Kidney (tissue), 22 donors: ENCODE measurements at places on chromosomes 1 and 21. TPM values are rescaled to one million over a fixed set of nuclear protein-coding genes. Genes with fewer than 3 reads are reported as not detected.

DNA sequence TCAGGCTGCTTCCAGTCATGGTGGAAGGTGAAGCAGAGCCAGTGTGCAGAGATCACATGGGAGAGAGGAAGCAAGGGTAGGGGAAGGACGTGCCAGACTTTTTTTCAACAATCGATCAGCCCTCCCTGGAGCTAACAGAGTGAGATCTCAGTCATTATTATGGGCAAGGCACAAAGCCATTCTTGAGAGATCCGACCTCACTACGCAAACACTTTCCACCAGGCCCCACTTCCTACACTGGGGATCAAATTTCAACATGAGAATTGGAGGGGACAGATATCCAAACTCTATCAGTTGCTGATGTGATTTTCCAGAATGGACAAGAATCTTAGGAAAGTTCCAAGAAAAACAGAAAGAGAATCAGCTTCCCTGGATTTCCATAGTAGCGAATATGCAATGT, 60.5 kb downstream of the BACE2 start:
- no peaks in the 10 kb centered on the region for H3K27me3 ChIP-seq
- no peak for DNase-seq
- H3K4me1 ChIP-seq, result no peaks in the 10 kb centered on the region
- peaks cover 3% of the 10 kb centered on the region for H3K36me3 ChIP-seq
- no peak overlapping the region for H3K4me3 ChIP-seq
- no peak overlapping the region for H3K27ac ChIP-seq

DNA sequence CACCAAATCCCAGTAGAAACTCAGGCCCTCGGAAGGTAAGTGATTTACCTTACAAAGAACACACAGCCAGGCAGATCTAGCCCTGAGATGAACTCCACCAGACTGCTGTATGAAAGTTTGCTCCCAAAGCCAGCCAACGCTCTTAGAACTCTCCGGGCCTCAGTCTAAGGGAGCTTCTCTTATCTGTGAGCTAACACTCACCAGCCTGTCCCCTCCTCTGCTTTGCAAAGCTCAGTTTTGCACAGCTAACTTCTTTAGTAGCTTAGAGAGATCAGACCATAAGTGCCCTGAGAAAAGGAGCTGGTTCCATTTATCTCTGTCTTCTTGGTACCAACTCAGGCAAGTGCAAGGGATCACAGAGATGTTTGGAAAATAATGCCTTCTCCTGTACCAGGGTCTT, 195.8 kb upstream of the JUN start:
- H3K27ac ChIP-seq, result no peak overlapping the region
- no peaks in the 10 kb centered on the region for H3K4me1 ChIP-seq
- no peak for DNase-seq
- H3K4me3 ChIP-seq, result no peak overlapping the region
- H3K27me3 ChIP-seq, result no peaks in the 10 kb centered on the region

DNA sequence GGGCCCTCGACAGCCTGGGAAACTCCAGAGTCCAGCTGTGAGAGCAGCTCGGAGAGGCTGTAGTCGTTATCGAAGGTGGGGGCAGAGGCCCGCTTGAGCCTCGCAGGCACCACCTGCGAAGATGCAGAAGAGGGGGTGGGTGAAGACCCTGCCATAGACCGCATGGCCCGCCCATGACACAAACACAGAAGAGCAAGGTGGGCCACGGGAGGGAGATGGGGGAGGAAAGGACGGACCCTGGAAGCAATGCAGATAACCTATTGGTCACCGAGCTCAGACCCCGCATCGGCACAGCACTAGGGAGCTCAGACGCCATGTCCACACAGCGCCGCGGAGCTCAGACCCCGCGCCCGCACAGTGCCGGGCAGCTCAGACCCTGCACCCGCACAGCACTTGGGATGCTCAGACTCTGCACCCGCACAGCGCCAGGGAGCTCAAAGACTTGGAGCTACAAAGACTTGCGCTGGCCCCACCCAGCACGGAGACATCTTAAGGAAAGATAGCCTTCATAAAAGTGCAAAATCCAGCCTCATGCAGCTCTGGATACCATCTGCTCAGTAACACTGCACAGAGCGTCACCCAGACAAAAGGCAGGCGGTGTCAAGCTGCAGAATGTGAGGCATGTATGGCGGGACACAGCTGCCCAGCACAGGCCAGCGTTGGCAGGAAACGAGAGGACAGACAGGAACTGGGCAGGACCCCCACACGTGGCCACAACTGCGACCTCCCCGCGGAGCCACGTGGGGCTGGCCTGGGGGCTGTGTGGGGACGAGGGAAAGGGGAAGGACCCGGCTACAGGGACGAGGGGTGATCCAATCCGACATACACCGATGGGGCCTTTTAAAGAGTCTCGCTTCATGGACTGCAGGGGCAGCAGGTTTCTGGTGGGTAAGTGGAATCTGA, 22.6 kb downstream of the RIPK4 start:
- H3K36me3 ChIP-seq, result peaks cover 35% of the 10 kb centered on the region
- no peak overlapping the region for H3K4me3 ChIP-seq
- no peak overlapping the region for H3K27ac ChIP-seq
- no peak for DNase-seq
- peaks cover 2% of the 10 kb centered on the region for H3K4me1 ChIP-seq

GRCh38 chr1:106080608-106081325, 975.7 kb upstream of the PRMT6 start:
- H3K4me1 ChIP-seq, result no peaks in the 10 kb centered on the region
- H3K36me3 ChIP-seq, result no peaks in the 10 kb centered on the region
- DNase-seq, result peak; percentile 1
- no peak overlapping the region for H3K4me3 ChIP-seq
- no peaks in the 10 kb centered on the region for H3K27me3 ChIP-seq
- H3K27ac ChIP-seq, result no peak overlapping the region

DNA sequence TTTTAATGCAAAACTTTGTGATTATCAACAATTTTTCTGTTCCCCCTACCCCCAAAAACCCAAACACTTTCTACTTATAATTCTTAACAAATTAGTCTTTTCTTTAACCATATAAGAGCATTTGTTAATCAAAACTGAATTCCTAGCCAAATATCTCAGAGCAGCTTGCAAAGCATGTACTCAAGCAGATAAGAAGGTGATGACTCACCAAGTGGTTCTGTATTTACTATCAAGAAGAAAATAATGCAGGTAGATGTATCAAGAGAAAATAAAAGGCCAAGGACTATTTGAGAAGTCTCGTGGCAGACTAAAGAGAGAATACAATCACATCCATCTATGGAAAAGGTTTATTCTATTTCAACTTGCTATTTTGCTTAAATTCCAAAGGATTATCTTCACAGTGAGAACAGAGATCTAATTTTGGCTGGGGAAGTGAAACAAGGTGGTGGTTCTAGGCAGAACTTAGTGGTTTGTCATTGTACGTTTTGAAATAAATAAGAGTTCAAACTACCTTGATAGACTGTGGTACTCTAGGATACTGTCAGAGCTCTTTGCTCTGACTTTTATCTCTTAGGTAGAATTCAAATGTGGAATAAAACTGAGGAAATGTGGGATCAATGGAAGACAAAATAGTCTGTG, 94.7 kb upstream of the NRIP1 start:
- H3K27ac ChIP-seq, result no peak overlapping the region
- H3K4me3 ChIP-seq, result no peak overlapping the region
- no peaks in the 10 kb centered on the region for H3K4me1 ChIP-seq
- H3K27me3 ChIP-seq, result no peaks in the 10 kb centered on the region

- DNase-seq, result no peak
- H3K27me3 ChIP-seq, result no peaks in the 10 kb centered on the region
- peaks cover 3% of the 10 kb centered on the region for H3K4me1 ChIP-seq
- H3K4me3 ChIP-seq, result peak overlapping the region; percentile 85
- no peaks in the 10 kb centered on the region for H3K36me3 ChIP-seq
Observed at GRCh38 chr1:200619894-200620272, 668 bp downstream of the KIF14 start.

DNA sequence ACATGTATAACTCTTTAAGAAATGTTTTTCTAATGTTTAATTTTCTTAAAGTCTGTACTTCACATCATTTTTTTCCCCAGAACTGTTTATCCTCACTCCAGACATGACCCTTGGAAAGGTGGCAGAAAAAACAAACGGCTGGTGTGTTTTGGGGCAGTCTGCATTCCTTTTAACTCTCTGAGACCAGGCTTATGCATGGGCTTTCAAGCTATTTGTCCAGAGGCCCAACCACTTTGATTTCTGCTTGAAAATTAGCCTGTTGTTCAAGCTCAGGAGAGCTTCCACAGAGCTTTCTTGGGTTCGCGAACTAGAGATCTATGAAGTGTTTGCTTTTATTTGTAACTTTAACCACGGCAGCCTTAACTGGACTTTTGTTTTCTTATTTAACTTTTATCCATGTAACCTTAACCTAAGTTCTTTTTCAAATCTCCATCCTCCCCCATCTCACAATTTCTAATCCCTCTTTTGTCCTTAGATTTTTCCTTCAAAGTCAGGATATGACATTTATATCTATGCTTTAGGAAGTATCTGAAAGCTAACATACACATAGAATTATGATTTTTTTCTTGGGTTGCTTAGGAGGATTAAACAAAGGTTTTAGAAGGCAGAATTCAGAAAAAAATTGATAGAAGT, 111.8 kb downstream of the FGGY start:
- no peaks in the 10 kb centered on the region for H3K27me3 ChIP-seq
- no peak for DNase-seq
- H3K36me3 ChIP-seq, result no peaks in the 10 kb centered on the region
- H3K27ac ChIP-seq, result no peak overlapping the region
- no peak overlapping the region for H3K4me3 ChIP-seq
- H3K4me1 ChIP-seq, result peaks cover 4% of the 10 kb centered on the region

The OR10J1 gene
- total RNA-seq, result not detected

The CLCA1 gene
- total RNA-seq, result not detected

The EXO5 gene
- total RNA-seq, result 9.0 TPM

The ERMAP gene
- 13.3 TPM for total RNA-seq

The CLCA4 gene
- 0.13 TPM for total RNA-seq
